ENCODE measurements at places on chromosomes 16 and 17. TPM values are rescaled to one million over a fixed set of nuclear protein-coding genes. Genes with fewer than 3 reads are reported as not detected.

TEKT1 gene
- not detected for total RNA-seq

SLC16A6 gene
- total RNA-seq, result 0.50 TPM

SIAH1 gene
- total RNA-seq, result 17.2 TPM

PPP1R27 gene
- total RNA-seq, result not detected

PLA2G10 gene
- total RNA-seq, result not detected

SCNN1G gene
- total RNA-seq, result not detected

GDPD1 gene
- 0.45 TPM for total RNA-seq

SRL gene
- not detected for total RNA-seq

KRTAP2-3 gene
- not detected for total RNA-seq

ZFHX3 gene
- total RNA-seq, result 2.8 TPM

HSBP1 gene
- total RNA-seq, result 16.5 TPM

MLYCD gene
- 1.2 TPM for total RNA-seq

KCNH6 gene
- total RNA-seq, result not detected

RGS11 gene
- total RNA-seq, result 0.17 TPM

MT4 gene
- not detected for total RNA-seq

GPR179 gene
- not detected for total RNA-seq

PYY gene
- total RNA-seq, result 0.45 TPM

KRTAP9-8 gene
- not detected for total RNA-seq

TEKT3 gene
- not detected for total RNA-seq

CIBAR2 gene
- total RNA-seq, result not detected

DPEP3 gene
- not detected for total RNA-seq

MAPT gene
- under 0.01 TPM for total RNA-seq

XAF1 gene
- 1.5 TPM for total RNA-seq

LDHD gene
- 0.34 TPM for total RNA-seq

NPLOC4 gene
- 48.6 TPM for total RNA-seq

UNC45B gene
- total RNA-seq, result not detected

PPM1E gene
- total RNA-seq, result 0.45 TPM

CACNA1H gene
- total RNA-seq, result 0.59 TPM

HS3ST3A1 gene
- total RNA-seq, result 20.5 TPM

HSPB9 gene
- not detected for total RNA-seq

ABI3 gene
- total RNA-seq, result 2.2 TPM

TMEM100 gene
- total RNA-seq, result 3.4 TPM

KRTAP4-3 gene
- not detected for total RNA-seq

RHBDL3 gene
- total RNA-seq, result not detected

NPIPB2 gene
- 2.5 TPM for total RNA-seq

TM4SF5 gene
- not detected for total RNA-seq

NLK gene
- 4.6 TPM for total RNA-seq

TBC1D3G gene
- total RNA-seq, result not detected

MAF gene
- 0.89 TPM for total RNA-seq

GPR139 gene
- not detected for total RNA-seq

TAT gene
- total RNA-seq, result not detected

PRR11 gene
- 66.4 TPM for total RNA-seq

USB1 gene
- total RNA-seq, result 28.1 TPM

PPY gene
- total RNA-seq, result not detected

CDRT4 gene
- total RNA-seq, result not detected

KIF2B gene
- total RNA-seq, result not detected

KLHL10 gene
- 0.17 TPM for total RNA-seq

ERN2 gene
- total RNA-seq, result not detected

SPHK1 gene
- 13.1 TPM for total RNA-seq

CSH1 gene
- not detected for total RNA-seq

All from bronchus fibroblast of lung (primary cell).